Karpas-422 (cell line): ENCODE measurements at places on chromosomes 11 and 22.
A peak's percentile ranks its signal among the peaks of the same experiment; 100 is the strongest.

DNA sequence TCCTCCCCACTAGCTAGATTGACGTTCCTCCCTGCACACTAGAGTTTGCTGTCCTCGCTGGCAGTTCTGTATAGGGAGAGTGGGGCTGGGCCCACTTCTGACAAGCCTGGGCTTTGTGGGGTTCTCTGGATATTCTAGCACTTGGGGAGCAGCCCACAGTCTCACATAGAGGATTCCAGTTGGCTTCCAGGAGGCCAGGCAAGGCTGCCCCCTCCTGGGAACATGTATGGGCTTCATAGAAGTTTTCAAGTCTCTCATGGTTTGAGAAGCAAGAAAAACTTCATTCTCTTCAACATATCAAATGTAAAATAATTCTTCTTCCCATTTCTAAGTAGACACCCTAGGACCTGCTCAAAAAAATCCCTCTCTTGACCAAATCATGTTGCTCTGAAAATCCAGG is 87.5 kb downstream of the NAV2 start:
- DNase-seq, result no peak

DNA sequence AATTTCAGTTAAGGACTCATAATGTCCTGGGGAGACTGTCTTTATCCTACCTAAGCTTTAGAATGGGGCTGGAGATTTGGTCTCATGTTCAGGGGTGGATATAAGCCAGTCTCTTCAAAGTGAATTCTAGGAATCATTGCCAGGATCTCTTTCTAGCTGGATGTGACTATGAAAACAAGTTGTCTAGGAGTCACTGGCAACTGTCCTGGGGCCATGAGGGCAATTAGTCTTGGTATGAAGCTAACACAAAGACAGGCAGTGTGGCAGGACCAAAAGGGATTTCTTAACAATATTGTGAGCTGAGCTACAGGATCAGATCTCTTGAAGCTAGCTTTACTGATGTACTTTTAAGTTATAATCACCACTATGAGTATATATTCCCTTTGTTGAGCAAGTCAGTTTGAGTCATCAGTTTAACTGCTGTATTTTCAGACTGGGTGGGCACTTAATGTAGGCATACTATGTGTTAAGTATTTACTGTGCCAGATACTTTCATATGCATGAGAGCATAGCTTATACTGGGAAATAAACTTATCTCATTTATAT is 390.0 kb upstream of the CCDC90B start:
- DNase-seq, result no peak

DNA sequence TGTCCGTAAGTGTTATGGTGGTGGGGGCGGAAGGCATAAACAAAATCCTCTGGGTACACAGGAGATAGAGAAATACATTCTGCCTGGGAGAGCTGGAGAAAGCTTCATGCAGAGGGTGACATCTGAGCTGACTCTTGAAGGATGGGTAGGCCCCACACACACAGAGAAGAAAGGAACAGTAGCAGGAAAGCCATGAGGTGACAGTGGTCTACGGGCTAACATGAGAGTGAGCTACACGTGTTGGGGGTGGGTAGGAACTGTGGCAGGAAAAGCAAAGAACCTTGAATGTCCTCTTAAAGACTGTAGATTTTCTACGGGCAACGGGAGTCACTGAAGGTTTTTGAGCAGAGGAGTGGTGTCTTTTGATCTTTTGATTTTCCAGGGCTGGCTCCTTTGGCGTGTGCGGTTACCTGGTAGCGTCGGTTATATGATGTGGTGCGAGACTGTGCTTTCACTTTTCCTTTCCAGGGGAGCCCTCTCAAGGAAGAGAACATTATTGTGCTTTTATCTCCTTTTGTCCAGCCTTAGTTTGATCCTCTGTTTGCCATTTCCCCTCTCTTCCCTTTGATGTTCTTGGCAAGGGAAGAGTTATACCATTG is 39.7 kb downstream of the ADAMTS8 start:
- no peak for DNase-seq

GRCh38 chr11:111982019-111982464 is 43.2 kb upstream of the DLAT start:
- peak; percentile 79 for DNase-seq

DNA sequence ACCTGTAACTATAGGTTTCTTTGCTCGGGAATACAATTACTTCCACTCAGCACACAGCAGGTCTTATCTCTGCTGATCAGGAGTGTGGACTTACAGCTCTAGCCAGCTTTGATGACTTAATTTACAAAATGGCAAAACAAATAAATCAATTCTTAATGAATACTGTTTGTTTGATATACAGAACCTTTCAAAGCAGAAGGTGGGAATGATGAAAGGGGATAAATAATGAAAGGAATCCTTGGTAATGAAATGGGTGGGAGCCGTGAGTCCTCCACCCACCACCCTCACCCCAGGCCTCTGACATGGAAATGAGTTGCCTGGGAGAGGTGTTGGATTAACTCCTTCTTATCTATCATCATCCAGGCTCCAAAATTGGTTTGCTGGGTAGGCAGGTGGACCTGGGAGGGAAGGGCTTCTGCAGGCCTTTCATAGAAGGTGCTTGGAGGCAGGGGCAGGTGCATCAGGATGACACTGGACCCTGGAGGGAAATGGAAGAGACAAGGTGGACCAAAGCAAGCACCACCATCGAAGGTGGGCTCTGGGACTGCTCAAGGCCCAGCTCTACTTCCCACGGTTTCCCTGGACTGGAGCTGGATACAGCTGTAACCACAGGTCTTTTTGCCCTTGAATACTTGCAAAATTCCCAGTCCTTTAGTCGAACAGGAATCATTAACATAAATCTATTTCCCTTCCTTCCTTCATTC is 23.0 kb downstream of the POU2AF1 start:
- peak; percentile 64 for DNase-seq

DNA sequence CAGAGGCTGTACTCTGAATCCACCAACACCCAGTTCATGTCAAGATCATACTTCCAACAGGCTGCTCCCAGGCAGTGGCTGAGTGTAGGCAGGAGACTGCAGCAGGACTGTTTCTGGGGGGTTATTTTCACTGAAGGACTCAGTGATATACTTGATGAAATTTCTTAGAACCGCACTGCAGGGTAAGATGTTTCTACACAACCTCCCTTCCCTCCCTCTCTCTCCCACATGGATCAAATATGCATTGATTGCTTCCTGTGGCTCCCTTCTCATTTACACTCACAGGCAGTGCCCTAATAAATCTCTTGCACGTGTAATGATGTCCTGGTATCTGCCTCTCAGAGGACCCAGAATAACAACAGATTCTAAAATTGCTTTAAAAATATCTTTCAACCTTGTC is 251.3 kb upstream of the CCDC179 start:
- DNase-seq, result no peak

- DNase-seq, result no peak
Observed at GRCh38 chr11:71065841-71066240, 186.5 kb downstream of the SHANK2 start.

- DNase-seq, result no peak
Observed at GRCh38 chr11:1235306-1235900, 12.5 kb downstream of the MUC5B start.

GRCh38 chr22:24155627-24156140 is 25.6 kb upstream of the SUSD2 start:
- DNase-seq, result peak; percentile 91

DNA sequence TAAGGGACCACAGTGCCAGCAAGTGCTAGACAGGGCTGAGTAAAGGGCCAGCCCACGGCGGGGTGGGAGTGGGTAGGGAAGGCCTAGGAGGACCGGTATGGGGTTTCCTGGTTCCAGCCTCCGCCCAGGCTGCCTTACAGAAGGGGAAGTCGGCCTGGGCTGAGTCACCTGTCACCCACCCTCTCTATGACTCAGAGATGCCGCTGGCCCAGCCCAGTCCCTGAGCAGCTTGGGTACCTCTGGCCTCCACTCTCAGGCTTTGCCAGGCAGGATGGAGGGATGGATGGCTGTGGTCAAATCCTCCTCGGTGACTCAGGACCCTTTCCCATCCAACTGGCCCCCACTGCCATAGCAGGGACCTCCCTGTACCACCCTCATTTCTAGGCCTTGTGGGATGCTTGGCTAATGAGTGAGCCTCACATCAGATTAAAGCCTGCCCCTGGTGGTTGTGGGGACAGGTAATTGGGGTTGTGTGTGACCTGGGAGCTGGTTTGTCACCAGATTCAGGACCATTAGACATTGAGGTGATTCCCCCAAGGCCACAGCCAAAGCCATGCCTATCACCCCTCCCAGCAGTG is 13.9 kb downstream of the SLC35E4 start:
- no peak for DNase-seq

DNA sequence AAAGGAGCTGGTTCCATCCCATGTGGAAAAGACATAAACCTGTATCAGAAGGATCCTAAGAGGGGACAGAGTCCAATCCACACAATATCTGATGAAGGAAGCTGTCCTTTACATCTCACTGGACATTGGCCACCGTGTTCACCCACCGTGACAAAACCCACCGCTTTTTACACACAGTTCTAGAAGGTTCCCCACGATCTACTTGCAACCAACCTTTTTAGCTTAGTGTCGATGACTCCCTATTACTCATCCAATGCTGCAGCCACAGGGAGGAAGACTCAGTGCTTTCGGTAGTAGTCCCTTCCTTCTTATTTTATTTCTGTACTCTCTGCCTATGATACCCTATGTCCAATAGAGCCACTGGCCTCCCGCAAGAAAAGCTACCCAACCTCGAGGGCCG is 65.4 kb downstream of the MAPK1 start:
- no peak for DNase-seq

DNA sequence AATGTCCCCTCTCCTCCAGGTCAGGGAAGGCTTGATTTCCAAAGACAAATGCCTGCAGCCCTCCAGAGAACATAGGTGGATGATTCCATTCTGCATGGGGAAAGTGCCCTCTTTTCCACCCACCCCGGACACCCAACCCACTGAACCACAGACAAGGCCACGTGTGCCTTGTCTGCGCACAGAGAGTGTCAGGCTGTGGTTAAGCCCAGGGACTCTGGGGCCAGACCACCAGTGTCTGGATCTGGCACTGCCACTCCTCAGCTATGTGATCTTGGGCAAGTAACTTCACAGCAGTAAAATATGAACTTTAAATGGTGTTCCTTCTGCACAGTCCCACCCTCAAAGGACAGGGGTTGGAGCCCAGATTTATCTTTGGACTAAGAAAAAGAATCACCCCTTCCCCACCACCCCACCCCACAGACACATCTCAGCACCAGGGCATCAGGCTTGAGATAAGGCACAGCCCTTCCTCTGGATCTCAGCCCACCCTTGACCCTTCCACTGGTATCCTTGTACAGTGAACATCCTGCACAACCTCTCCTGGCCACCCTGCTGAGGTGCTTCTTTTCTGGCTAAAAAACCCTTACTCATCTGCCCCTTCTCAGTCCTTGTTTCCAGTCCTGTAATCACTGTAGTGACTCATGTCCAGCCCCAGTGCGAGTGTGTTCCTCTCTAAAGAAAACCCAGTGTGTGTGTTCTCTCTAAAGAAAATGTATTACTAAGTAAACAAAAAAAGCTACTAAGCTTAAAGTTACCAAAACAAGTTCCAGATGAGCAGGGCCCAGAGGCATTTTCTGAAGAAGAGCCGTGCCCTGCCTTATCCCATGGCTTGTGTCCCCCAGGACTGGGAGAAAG is 1.9 kb upstream of the PTGDR2 start:
- DNase-seq, result no peak

- DNase-seq, result no peak
Observed at GRCh38 chr11:10460611-10461275, 5.7 kb downstream of the AMPD3 start.

DNA sequence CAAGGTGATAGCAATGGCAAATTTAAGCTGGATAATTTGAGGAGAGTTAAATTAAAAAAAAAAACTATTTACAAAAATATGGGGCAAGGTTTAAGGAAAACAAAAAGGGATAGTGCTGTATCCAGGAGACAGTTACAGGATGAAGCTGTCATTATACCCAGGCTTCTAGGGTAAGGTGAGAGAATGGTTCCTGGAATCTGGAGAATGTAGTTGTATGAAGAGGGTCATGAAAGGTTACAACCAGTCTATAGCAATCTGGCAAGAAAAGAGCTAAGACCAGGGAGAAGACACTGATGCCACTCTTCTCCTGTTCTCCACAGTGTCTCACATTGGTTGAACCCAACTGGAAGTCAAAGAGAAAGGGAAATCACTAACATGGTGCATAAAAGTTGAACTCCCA is 144.9 kb downstream of the SOX6 start:
- DNase-seq, result no peak

DNA sequence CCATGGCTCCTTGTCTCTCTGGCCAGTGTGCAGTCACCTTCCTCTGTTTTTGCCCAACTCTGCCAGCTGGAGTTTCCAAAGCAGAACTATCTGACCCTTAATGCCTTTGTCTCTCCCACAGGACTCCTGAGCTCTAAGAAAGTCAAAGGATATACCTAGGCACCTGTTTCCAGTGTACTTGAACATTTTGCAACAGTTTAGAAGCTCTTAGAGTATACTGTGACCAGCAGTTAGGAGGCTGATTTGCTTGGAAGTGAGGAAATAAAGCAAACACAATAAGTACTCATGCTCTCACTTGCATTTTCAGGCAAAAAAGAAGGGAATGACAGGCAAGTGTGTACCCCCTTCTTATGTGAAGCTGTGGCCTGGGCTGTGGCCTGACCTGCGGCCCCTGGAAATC is 204.3 kb upstream of the PLET1 start:
- no peak for DNase-seq

GRCh38 chr11:86798988-86799387 is 1.4 kb upstream of the PRSS23 start:
- DNase-seq, result no peak

DNA sequence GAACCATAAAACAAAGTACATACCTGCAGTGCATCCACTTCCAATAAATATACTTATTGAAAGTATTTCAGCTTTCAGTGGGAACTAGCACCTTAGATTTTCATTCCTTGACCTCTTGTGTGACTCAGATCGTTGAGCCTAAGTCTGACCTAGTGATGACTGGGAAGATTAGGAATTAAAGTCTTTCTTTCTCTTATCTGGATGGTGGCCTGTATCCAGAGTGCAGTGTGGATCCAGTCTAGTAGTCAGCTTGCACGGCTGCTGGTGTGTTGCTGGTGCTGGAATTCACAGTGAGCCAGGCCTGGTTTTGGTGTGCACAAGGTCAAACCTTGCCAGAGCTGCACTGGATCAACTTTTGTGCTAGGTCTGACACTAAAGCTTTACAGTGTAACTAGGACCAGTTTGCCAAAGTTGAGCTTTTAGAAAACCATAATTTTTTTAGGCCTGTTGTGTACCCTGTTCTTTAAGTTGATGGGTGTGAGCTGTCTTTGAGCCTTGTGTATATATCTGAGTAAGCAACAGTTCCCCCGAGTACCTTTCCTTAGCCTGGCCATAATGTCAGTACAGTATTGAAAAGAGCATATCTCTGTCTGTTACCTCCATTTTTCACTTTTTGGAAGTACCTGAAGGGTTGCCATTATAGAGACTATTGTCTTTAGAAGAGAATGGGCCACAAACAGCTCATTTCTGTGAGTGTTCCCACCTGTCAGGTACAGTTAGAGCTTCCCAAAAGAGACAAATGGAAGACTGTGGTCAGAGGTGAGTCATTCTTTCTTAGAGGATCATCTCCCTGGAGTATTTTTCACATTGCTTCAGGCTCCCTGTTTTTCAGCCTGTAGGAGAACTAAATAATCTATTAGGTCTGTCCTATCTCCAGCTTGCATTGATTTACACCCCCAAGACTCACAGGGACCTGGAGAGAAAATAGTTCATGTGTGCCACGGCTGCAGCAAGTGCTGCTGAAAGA is 89.8 kb downstream of the ALX4 start:
- DNase-seq, result no peak

- DNase-seq, result no peak
Observed at GRCh38 chr11:78397398-78397797, 20.2 kb downstream of the GAB2 start.

GRCh38 chr11:34648036-34648435 is 27.1 kb downstream of the EHF start:
- DNase-seq, result no peak
